Smooth muscle cell of bladder (primary cell): ENCODE measurements at places on chromosomes 13 and 19. TPM values are rescaled to one million over a fixed set of nuclear protein-coding genes. Genes with fewer than 3 reads are reported as not detected.

YJEFN3 gene
- total RNA-seq: 0.57 and 0.92 TPM in 2 replicates

CTXN1 gene
- 0.85 and 1.9 TPM in 2 replicates for total RNA-seq

SIGLEC5 gene
- not detected in 2 replicates for total RNA-seq

KLK5 gene
- total RNA-seq: not detected in 2 replicates

FAM124A gene
- total RNA-seq: 1.3 and 1.7 TPM in 2 replicates

CYP2S1 gene
- total RNA-seq: 10.3 and 17.8 TPM in 2 replicates

ZNF878 gene
- total RNA-seq: under 0.01 TPM in 1 of 2 replicates, not detected in the other

KANK3 gene
- 0.18 and 0.43 TPM in 2 replicates for total RNA-seq

LRCH1 gene
- total RNA-seq: 3.7 and 4.9 TPM in 2 replicates

ATP13A1 gene
- 21.8 and 28.8 TPM in 2 replicates for total RNA-seq

MEIS3 gene
- total RNA-seq: 81.5 and 86.7 TPM in 2 replicates

FAM83E gene
- 0.28 and 0.46 TPM in 2 replicates for total RNA-seq

PNMA8B gene
- total RNA-seq: 1.4 and 2.2 TPM in 2 replicates

ZNF562 gene
- 12.9 and 23.4 TPM in 2 replicates for total RNA-seq

CPB2 gene
- not detected in 2 replicates for total RNA-seq

GARIN5B gene
- total RNA-seq: not detected in 2 replicates

KLK6 gene
- not detected in 2 replicates for total RNA-seq

FFAR2 gene
- total RNA-seq: not detected in 2 replicates

C19orf53 gene
- 87.8 and 107 TPM in 2 replicates for total RNA-seq

ZNF536 gene
- total RNA-seq: 0.09 and 5.3 TPM in 2 replicates

LAMP1 gene
- total RNA-seq: 147 and 215 TPM in 2 replicates

PEAK3 gene
- not detected in 2 replicates for total RNA-seq

DNAAF3 gene
- 0.09 and 0.14 TPM in 2 replicates for total RNA-seq

CEACAM6 gene
- total RNA-seq: not detected in 2 replicates

CGB1 gene
- total RNA-seq: not detected in 2 replicates

MAMSTR gene
- 0.28 TPM in 2 replicates for total RNA-seq

SRRM5 gene
- total RNA-seq: not detected in 2 replicates

LRRC25 gene
- 0.14 and 0.28 TPM in 2 replicates for total RNA-seq

KLK3 gene
- total RNA-seq: not detected in 2 replicates

SLC7A10 gene
- total RNA-seq: not detected in 2 replicates

C19orf38 gene
- 0.09 and 0.28 TPM in 2 replicates for total RNA-seq

DOCK6 gene
- 5.0 and 7.0 TPM in 2 replicates for total RNA-seq

INSR gene
- 20.2 and 31.3 TPM in 2 replicates for total RNA-seq

FBL gene
- 157 and 234 TPM in 2 replicates for total RNA-seq

ZNF112 gene
- total RNA-seq: 6.8 and 8.6 TPM in 2 replicates

HSD17B14 gene
- 6.8 and 7.3 TPM in 2 replicates for total RNA-seq

NLRP4 gene
- not detected in 2 replicates for total RNA-seq

MAP3K10 gene
- total RNA-seq: 5.0 and 7.6 TPM in 2 replicates

TEX101 gene
- total RNA-seq: not detected in 2 replicates

CAMSAP3 gene
- not detected in 2 replicates for total RNA-seq

ETV2 gene
- total RNA-seq: 0.18 and 0.28 TPM in 2 replicates

FRY gene
- total RNA-seq: 15.0 and 28.7 TPM in 2 replicates

CEACAM3 gene
- total RNA-seq: not detected in 2 replicates

KLHL1 gene
- total RNA-seq: not detected in 2 replicates

GPR183 gene
- 0.09 TPM in 1 of 2 replicates, not detected in the other for total RNA-seq
